ENCODE measurements at places on chromosomes 16 and 17.

GRCh38 chr16:57000271-57001025 is 11.1 kb downstream of the NLRC5 start:
- no peak for DNase-seq

GRCh38 chr17:76561332-76561731 is 21.5 kb downstream of the PRCD start:
- DNase-seq, result no peak

DNA sequence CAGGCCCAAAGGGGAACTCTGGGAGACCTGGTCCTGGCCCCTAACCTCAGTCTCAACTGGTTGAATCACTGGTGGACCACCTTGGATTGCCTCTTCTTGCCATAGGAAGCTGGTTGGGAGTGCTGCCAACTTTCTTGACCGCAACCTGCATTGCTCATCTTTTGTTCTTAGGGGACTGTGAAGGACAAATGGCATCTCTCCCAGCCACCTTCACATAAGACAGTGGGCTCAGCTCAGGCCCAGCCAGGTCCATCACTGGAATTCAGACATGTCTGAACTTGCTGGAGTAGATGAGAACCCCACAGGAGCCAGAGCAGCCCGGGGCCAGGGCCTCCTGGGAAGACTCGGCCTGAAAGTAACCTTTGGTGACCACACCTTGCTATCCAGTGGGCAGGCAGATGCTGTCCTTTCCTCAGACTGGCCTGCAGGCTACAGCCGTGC is 18.8 kb downstream of the ADORA2B start:
- DNase-seq, result no peak

DNA sequence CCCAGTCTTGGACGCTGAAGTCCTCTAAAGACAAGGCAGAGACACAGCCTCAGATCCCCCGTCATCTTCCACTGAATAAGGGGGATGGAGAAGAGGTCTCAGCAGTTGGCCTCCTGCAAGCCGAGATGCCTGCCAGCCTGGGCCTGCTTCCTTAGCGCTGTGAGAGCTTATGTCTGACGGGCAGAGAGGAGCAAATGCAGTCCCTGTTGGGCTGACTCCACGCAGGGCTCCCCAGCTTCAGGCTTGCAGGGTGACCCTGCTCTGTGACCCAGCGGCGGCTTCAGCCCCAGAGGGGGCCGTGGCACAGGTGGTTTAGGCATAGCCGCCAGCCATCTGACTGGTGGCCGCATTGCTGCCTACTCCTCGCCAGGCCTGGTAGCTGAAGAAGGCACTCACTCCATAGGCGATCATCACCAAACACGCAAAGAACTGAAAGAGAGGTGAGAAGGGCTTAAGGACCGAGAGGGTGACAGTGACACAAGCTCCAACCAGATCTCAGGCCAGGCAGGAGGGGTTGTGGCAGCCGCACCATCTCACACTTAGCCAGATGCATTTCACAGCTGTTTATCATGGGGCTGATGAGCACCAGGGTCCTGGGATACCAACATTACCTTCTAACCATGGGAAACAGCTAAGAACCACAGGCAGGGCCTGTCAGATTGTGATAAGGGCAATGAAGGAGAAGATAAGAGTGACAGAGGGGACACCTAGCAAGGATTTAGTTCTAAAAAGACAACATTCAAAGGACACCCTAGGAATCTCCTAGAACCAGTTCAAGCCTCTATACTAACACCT is 11.7 kb downstream of the ARL2BP start:
- no peak for DNase-seq

- no peak for DNase-seq
Observed at GRCh38 chr17:57869617-57870282, 19.9 kb upstream of the MRPS23 start.

DNA sequence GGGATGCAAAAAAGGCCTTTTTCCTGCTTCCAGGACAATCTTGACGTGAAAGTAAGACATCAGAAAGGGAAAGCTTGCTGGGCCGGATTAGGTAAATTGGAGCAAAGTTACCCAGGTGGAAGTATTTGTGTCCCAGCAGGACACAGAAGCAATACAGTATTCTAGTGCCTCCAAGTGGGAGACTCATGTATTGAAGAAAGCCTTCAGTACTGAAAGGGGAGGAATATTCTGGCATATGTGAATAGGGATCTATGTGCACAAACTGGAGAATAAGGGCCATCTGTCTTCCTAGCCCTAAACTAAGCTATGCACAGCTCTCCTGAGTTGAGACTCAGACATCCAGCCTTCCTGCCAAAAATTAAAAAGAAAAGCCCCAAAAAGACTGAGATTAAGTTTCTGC is 327.3 kb upstream of the CDH8 start:
- no peak for DNase-seq

All from left colon (tissue), 2 donors.